ENCODE measurements at places on chromosomes 5 and 9.
A peak's percentile ranks its signal among the peaks of the same experiment; 100 is the strongest.

GRCh38 chr5:10384483-10384882 lies 31.0 kb downstream of the MARCHF6 start:
- DNase-seq: peak; percentile 9

DNA sequence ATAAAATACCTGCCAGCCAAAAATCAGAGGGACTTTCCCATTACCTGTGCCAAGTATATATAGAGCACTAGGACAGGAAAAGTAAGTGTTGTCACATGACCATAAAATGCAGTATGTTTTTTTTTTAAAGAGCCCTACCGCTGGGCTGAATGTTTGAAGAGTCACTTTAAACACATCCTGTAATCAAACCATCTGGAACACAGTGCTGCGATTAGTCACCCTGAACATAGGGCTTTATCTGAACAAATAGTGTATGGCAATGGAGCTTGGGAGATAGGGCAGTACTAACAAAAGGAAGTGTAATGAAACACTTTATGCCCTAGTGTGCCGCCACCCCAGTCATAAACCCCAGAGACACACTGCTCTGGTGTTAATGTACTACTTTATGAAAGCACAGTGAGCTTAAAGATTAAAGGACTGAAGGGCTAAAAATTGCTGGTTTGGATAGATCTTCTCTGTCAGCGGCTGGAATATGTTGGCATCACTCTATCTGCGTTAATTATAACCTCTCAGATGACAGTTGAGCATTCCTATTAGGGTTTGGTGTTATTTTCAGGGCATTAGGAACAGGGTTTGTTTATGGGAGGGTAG lies 90.4 kb downstream of the ZNF608 start:
- DNase-seq: peak; percentile 86

- no peak for DNase-seq
These were observed 51.8 kb downstream of the SLC1A3 start for GRCh38 chr5:36658038-36658756.

DNA sequence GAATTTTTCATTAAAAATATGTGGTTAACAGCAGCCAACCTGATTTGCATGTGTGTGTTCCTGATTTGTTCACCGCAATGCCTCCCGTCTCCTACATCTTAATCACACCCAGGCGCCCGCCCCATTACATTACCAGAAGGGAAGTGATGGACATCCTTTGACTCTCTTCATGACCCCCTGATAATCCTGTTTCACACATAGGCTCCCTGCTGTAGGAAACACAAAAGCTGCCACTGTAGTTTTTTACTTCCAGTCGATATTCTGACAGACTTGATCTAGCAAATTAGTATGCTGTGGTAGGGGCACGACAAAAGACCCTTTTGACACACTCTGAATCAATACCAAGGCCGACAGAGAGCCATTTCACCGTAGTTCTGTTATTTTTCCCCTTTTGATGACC lies 287.8 kb upstream of the ISL1 start:
- no peak for DNase-seq

DNA sequence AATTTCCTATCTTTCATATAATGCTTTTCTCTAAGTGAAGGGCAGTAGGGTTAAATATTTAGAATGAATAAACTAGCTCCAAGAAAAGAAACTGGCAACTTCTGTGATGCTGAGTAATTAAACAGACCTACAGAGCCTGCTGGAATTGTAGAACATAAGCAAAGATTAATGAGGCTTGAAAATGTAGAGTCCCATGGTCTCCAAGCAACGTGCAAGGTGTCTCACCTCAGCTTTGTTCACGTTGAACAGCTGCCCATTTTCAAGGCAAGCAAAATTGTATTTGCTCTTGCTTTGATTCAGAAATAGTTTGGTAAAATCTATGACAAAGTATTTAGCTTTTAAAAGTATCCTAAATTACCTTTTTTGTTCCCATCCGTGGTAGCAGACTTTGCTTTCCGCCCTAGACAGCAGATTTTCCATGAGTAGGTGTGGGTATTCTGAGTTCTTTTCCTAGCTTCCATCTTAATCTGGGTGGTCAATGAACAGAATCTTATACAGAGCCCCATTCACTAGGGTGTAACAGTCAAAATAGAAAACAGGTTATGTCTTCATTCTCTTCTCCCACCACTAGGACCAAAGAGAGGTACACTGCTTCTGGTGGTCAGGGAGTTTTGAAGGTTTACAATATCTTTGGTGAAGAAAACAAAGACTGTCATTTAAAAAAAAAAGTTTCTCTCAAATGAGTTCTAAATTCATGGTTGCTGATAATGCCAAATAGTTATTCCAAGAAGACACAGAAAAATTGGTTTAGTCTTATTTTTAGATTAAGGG lies 52.1 kb upstream of the TYRP1 start:
- no peak for DNase-seq

- DNase-seq: peak; percentile 45
These were observed 113.3 kb downstream of the MAPKAP1 start for GRCh38 chr9:125593581-125594222.

DNA sequence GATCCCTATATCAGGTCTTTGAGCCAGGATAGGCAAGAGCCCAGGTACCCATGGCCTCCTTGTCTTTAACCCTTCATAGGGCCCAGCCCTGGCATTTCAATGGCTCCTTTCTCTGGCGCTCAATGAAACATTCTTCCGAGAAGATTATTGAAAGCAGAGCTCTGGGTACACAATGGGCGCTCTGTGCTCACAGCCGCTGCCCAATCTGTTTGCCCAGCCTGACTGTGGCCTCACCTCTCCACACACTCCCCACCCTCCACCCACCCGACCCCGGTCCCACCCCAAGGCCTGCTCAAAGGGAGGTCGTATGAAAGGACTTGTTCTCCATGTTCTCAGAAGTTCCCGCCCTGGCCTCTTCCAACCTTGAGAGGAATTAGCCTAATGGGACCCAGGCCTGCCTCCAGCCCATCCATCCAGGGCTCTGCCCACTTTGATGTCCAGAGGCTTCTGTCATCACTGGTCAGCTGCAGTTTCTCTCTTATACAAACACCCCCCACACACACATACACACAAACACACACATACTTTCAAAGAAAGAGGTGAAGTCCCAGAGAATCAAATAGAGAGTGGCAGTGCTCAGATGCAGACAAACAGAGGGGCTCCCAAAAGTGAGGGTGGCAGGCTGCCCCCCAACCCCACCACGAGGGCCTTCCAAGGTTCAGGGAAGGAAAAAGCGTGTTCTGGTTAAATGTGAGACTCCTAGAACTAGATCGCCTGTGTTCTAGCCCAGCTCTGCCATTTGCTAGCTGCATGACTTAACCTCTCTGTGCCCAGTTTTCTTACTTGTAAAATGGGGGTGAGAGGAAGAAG lies 5.1 kb upstream of the ARSI start:
- no peak for DNase-seq

DNA sequence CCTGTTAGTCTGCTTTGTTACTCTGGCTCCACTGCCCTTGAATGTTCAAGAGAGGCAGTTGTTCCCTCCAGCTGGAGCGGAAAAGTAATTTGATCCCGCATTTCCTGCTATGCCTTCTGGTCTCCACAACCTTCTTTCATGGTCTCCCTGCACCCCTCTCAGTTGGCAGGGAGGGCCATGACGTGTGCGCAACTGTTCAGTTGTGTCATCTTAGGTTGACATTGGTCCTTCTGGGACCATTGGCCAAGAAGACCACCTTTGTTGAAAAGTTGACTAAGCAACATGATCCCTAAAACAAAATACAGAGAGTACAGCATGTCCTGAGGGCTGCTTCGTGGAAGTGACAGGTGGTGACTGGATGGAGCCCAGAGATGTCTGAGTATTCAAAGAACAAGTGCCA lies 192.5 kb upstream of the TUT7 start:
- no peak for DNase-seq

- peak; percentile 100 for DNase-seq
These were observed 133.4 kb downstream of the SUSD1 start for GRCh38 chr9:112041536-112042243.

DNA sequence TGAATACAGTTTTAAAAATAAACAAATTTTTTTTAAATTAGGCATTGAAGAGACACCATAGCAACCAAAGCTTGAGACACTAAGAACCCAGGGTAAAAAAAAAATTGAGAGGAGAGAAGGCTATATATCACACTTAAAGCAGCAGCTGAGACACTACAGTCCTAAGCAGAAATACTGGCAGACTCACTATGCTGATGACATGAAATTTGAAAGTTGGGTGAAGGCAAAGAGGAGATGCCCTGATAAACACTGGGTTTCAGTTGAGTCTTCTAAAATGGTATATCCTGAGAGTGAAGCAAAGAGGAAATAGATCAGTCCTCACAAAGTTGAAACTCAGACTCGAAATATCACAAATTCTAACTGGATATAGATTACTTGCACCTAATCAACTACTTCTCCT lies 419.9 kb upstream of the CDH9 start:
- no peak for DNase-seq

- no peak for DNase-seq
These were observed 62.9 kb downstream of the SHB start for GRCh38 chr9:38006163-38006562.

GRCh38 chr9:37259951-37260350 lies 139.6 kb downstream of the ZCCHC7 start:
- DNase-seq: no peak

- DNase-seq: peak; percentile 68
These were observed 6.8 kb upstream of the TOR2A start for GRCh38 chr9:127741831-127742434.

GRCh38 chr5:83368319-83368718 lies 103.2 kb upstream of the VCAN start:
- DNase-seq: peak; percentile 79

- no peak for DNase-seq
These were observed 155.9 kb upstream of the PHYKPL start for GRCh38 chr5:178388386-178389025.

- no peak for DNase-seq
These were observed 43.8 kb downstream of the SPRY4 start for GRCh38 chr5:142281008-142281367.

- DNase-seq: no peak
These were observed 103.6 kb downstream of the PSAT1 start for GRCh38 chr9:78400496-78400895.

- DNase-seq: peak; percentile 11
These were observed 28.9 kb downstream of the PLPP7 start for GRCh38 chr9:131318231-131319085.

GRCh38 chr9:135877791-135878527 lies 29.4 kb downstream of the CAMSAP1 start:
- no peak for DNase-seq

DNA sequence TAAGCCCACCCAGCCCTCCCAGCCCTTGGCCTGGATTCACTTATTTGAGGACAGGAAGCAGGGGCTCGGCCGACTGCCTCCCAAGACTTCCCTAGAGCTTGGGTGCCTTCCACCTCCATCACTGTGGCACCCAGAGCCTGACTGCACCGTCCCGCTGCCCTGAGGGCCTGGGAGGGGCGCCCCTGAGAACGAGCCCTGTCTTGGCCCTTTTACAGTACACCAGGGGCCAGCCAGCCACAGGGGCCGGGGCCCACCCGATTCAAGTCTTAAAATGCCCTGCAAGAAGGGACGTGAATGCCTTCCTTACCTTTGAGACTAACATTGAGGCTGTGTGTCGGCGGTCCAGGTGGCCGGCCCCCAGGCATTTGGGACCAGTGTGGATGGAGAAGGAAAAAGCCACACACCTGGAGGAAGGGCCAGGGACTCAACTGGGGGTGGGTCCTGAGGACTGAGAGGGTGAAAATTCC lies 16.8 kb downstream of the FAM78A start:
- no peak for DNase-seq

GRCh38 chr9:13524245-13524644 lies 244.8 kb upstream of the MPDZ start:
- DNase-seq: no peak
